Osteoblast (primary cell): ENCODE measurements at places on chromosomes 7 and 10. TPM values are rescaled to one million over a fixed set of nuclear protein-coding genes. Genes with fewer than 3 reads are reported as not detected.

DNA sequence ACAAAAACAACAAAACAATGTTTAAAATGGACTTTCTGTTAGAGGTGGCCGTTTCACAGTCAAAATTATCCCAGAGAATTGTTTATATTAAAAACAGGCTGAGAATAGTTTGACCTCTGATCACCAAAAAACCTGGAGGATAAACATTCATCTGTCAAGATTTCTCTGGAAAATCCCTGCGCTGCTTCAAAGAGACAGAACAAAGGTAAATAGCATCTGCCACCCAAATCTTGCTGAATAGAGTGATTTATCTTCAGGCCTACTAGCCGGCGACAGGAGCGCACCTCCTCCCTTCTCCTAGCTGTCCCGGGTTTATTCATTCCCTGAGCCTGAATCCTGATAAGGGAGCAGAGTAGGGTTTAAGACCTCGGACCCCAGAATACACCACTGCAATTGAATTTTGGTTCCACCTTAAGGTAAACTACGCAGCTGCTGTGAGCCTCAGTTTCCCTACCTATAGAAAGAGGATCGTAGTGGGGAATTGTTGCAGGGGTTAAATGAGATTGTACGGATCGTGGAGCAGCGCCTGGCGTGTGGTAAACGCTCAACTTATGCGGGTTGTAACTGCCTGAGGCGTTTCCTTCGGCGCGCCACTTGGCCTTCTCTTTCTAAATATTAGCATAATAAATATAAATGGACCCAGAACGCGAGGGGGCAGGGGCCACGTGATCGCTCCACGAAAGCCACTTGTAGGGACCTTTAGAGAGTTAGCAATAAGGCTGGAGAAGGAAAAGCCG lies 498 bp upstream of the ST7 start:
- peak overlapping the region; percentile 87 for H3K27ac ChIP-seq
- H3K27me3 ChIP-seq = no peaks in the 10 kb centered on the region
- H3K4me1 ChIP-seq = peaks cover 21% of the 10 kb centered on the region

DNA sequence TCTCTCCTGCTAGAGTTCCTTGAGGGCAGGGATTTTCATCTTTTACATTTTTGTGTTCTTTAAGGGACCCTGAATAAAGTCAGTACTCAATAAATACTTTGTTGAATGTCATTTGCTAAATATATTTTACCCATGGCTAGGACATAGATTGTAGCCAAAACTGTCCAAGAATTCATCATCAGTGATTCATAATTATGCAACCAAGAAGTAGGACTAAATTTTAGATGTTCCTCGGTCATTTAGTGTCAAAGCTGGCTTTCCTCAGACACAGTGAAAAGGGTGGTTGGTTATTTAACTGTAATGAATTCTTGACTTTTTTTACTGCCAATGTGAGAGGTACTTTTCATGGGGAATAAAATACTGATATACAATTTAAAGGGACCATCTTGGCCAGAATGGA lies 3.3 kb downstream of the NUDT13 start:
- H3K4me1 ChIP-seq = peaks cover 34% of the 10 kb centered on the region
- no peaks in the 10 kb centered on the region for H3K36me3 ChIP-seq
- DNase-seq = no peak

DNA sequence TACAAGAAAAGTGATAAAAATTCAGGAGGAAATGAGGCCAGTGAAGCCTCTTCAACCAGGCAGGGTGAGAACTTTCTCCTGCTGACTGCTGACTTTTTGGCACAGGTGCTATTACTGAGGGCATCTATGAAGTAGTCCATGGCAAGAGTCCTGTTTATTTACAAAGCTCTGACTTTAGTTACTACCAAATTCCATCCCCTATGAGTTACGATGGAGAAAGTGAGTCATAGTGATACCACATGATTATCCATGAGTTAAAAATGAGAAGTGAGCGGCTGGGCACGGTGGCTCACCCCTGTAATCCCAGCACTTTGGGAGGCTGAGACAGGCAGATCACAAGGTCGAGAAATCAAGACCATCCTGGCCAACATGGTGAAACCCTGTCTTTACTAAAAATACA lies 19.9 kb downstream of the CCDC3 start:
- no peaks in the 10 kb centered on the region for H3K36me3 ChIP-seq
- DNase-seq = no peak
- peaks cover 11% of the 10 kb centered on the region for H3K27me3 ChIP-seq
- no peaks in the 10 kb centered on the region for H3K4me1 ChIP-seq

The CPA2 gene
- not detected in 2 replicates for total RNA-seq

The NDUFB2 gene
- 56.5 and 66.3 TPM in 2 replicates for total RNA-seq
